ENCODE measurements at places on chromosomes 12 and 14. TPM values are rescaled to one million over a fixed set of nuclear protein-coding genes. Genes with fewer than 3 reads are reported as not detected.

ZNF84 gene
- total RNA-seq = 32.1 TPM

DNA sequence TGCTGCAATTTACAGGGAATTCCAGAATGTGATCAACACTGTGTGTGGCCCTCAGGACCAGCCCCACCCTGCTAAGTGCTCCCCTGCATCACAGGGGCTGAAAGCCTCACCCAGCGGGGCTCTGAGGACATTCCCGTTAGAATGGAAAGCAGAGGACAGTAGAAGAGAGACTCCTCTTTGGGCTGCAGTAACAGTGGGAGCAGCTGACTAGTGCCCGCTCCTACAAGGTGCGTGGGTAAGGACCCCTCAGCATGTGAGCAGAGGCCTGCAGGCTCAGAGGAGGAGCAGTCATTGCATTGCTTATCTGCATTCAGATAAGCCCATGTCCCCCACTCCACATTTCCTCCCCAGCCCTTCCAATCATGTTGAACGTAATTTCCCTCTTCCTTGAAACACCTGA is 120.1 kb downstream of the ITPR2 start:
- H3K27ac ChIP-seq = no peak overlapping the region
- DNase-seq = no peak
- no peaks in the 10 kb centered on the region for H3K4me1 ChIP-seq
- H3K4me3 ChIP-seq = no peak overlapping the region
- no peaks in the 10 kb centered on the region for H3K36me3 ChIP-seq

ENDOU gene
- 1.7 TPM for total RNA-seq

CNIH1 gene
- 83.3 TPM for total RNA-seq

DNA sequence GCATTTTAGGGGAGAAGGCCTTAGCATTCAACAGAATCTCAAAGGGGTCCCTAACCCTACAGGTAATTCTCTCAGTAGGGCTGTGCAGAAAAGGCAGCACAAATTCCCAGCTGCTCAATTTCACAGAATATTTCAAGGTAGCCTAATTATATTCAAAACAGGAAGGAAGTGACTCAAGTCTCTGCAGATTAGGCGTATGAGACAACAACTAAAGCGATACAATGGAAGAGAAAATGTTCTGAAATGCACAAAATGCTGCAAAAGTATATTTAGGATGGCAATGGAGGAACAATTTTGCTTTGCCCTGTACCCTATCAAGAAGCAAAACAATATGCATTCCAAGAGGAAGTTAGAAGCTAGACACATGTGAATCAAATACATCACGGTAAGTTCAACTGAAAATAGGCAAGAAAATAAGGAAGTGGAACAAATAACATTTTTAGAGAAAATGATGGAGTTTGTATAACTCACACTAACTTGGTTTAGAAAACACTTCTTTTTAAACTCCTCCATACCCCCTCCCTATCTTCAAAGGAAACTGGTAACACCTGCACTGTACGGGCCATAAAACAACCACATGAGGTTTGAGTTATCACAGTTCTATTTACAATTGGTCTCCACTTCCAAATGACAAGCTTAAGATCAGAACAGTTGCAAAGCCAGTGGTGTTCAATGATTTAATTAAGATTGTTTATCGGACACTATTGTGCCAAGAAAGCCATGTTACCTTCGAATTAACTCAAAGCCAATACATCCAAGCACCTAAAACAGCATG is 1.6 kb downstream of the GIT2 start:
- no peak overlapping the region for H3K4me3 ChIP-seq
- H3K27ac ChIP-seq = no peak overlapping the region
- no peak for DNase-seq
- H3K36me3 ChIP-seq = peaks cover 5% of the 10 kb centered on the region
- no peaks in the 10 kb centered on the region for H3K27me3 ChIP-seq
- H3K4me1 ChIP-seq = peaks cover 3% of the 10 kb centered on the region

YBX3 gene
- total RNA-seq = 602 TPM

GRCh38 chr12:115341442-115341841 is 657.5 kb upstream of the TBX3 start:
- no peaks in the 10 kb centered on the region for H3K4me1 ChIP-seq
- H3K36me3 ChIP-seq = no peaks in the 10 kb centered on the region
- peak; percentile 87 for DNase-seq
- H3K27ac ChIP-seq = no peak overlapping the region
- H3K4me3 ChIP-seq = no peak overlapping the region
- no peaks in the 10 kb centered on the region for H3K27me3 ChIP-seq

- H3K36me3 ChIP-seq = no peaks in the 10 kb centered on the region
- no peaks in the 10 kb centered on the region for H3K27me3 ChIP-seq
- H3K4me1 ChIP-seq = peaks cover 1% of the 10 kb centered on the region
- H3K4me3 ChIP-seq = peak overlapping the region; percentile 65
- no peak overlapping the region for H3K27ac ChIP-seq
- DNase-seq = no peak
These were observed 746 bp downstream of the DNAI7 start for GRCh38 chr12:25194214-25194613.

- H3K4me3 ChIP-seq = no peak overlapping the region
- no peak for DNase-seq
- no peak overlapping the region for H3K27ac ChIP-seq
- no peaks in the 10 kb centered on the region for H3K36me3 ChIP-seq
These were observed 1595.1 kb upstream of the SEL1L start for GRCh38 chr14:83128783-83129182.

GRCh38 chr14:59356767-59357166 is 108.4 kb downstream of the GPR135 start:
- peaks cover 11% of the 10 kb centered on the region for H3K36me3 ChIP-seq
- H3K4me1 ChIP-seq = peaks cover 4% of the 10 kb centered on the region
- no peaks in the 10 kb centered on the region for H3K27me3 ChIP-seq
- H3K4me3 ChIP-seq = no peak overlapping the region
- H3K27ac ChIP-seq = no peak overlapping the region
- no peak for DNase-seq

DNA sequence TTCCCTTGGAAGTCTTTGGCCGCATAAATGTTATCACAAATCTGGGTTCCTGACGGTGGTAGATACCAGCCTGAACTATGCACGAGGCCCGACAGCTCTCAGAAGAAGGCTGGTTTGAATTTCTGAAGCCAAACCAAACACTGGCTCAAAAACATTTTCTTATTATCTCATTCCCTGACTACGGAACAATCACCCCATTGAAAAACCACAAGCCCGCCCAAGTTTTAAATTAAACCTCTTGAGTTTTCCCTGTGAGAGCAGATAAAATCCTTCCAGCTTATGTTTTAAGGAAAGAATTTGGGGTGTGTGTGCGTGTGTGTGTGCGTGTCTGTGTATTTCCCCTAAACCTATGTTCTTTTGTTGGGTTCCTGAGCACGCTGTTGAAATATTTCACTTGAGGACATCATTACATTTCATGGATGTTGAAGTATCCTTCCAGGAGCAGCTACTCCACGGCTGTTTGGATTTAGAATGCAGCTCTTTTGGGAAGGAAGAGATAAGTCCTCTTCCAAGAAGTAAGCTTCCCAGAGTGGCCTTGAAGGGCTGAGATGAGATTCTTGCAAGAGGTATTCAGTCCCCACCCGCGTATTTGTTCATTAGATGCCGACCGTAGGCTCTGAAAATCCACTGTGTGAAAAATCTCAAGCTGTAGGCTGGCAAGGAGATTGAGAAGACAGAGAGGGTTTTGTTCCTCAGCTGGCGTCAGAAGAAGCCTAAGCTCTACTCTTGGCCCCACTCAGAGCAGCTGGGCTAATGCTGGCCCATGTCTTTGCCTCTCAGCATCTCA is 131.0 kb upstream of the NCOR2 start:
- H3K4me1 ChIP-seq = no peaks in the 10 kb centered on the region
- no peak overlapping the region for H3K4me3 ChIP-seq
- H3K27ac ChIP-seq = peak overlapping the region; percentile 90
- no peak for DNase-seq

DNA sequence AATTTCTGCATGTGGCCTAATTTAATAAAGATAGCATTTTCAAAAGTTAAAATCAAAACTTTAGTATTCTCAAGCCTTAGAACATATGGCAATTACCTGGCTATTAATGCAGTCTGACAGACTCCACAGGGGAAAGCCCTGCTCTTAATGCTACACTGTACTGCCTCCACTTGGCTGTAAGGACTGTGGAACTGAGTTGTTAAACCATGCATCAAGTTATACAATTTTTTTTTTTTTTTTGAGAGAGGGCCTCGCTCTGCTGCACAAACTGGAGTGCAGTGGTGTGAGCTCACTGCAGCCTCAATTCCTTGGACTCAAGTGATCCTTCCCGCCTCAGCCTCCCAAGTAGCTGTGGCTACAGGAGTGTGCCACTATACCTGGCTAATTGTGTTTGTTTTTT is 19.0 kb upstream of the NDUFA12 start:
- no peak for DNase-seq
- no peak overlapping the region for H3K27ac ChIP-seq
- H3K36me3 ChIP-seq = no peaks in the 10 kb centered on the region
- H3K4me3 ChIP-seq = no peak overlapping the region
- no peaks in the 10 kb centered on the region for H3K27me3 ChIP-seq

Measured in aorta (tissue), 5 donors.